ENCODE measurements at places on chromosomes 2 and 18. TPM values are rescaled to one million over a fixed set of nuclear protein-coding genes. Genes with fewer than 3 reads are reported as not detected.

DNA sequence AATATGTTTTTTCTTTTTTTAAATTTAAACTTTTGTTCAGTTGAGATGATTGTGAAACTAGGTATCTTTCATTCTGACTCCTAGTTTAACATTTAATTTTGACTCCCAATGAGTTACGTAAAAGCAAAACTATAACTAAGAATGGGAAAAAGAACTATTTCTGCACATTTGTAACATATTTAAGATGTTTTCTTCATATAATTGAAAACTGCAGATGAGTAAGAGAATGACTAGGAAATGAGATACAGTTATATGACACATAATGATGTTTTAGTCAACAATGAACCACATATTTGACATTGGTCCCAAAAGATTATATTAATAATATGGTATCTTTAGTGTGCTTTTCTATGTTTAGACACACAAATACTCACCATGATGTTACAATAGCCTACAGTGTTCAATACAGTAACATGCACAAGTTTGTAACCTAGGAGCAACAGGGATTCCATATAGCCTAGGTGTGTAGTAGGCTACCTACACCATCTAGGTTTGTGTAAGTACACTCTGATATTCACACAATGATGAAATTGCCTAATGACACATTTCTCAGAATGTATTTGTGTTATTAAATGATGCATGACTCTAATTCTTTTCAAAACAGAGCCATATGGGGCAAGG, 12.6 kb downstream of the ERMN start:
- H3K4me3 ChIP-seq = no peak overlapping the region
- peaks cover 20% of the 10 kb centered on the region for H3K36me3 ChIP-seq

GRCh38 chr2:85183076-85183475, 49.9 kb downstream of the TCF7L1 start:
- peak; percentile 78 for DNase-seq
- H3K4me1 ChIP-seq = peaks cover 26% of the 10 kb centered on the region
- no peaks in the 10 kb centered on the region for H3K27me3 ChIP-seq
- no peak overlapping the region for H3K27ac ChIP-seq
- no peak overlapping the region for H3K4me3 ChIP-seq

Gene MYCN
- not detected for total RNA-seq

Gene ADGRF3
- total RNA-seq = under 0.01 TPM

Gene TUBA4A
- total RNA-seq = 11.9 TPM

DNA sequence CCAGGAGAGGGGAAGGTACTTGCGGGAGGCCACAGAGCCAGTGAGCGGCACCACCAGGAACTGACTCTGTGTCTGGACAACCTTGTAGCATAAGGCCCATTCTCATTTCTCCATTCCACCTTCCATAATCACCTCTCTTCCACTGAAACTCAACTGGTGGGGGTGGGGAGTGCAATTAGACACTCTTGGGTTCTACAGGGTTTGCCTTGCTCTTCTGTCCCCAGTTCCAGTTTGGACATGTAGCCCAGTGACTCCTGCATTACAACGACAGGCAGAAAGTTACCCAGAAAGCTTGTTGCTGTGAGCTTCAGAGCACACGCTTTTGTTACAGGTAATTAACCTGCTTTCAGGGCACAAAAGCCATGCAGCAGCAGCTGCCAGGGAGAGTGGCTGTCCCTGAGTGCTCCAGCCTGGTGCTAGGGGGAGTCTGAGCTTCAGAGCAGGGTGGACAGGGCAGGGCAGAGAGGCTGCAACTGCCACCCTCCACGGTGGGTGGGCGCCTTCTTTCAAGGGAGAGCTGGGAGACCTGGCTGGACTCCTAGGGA, 65.2 kb downstream of the COPS8 start:
- H3K4me1 ChIP-seq = peaks cover 21% of the 10 kb centered on the region
- H3K27ac ChIP-seq = no peak overlapping the region
- DNase-seq = no peak
- H3K27me3 ChIP-seq = no peaks in the 10 kb centered on the region
- H3K4me3 ChIP-seq = no peak overlapping the region
- no peaks in the 10 kb centered on the region for H3K36me3 ChIP-seq

GRCh38 chr18:68056936-68057335, 540.4 kb upstream of the DSEL start:
- H3K36me3 ChIP-seq = no peaks in the 10 kb centered on the region
- no peak overlapping the region for H3K27ac ChIP-seq
- H3K4me3 ChIP-seq = no peak overlapping the region
- H3K27me3 ChIP-seq = no peaks in the 10 kb centered on the region
- no peak for DNase-seq

Gene ATP9B
- total RNA-seq = 29.3 TPM

Gene TUBA3D
- not detected for total RNA-seq

Gene TEKT4
- total RNA-seq = not detected

GRCh38 chr2:20159411-20160070, 65.4 kb downstream of the SDC1 start:
- H3K36me3 ChIP-seq = no peaks in the 10 kb centered on the region
- peaks cover 12% of the 10 kb centered on the region for H3K4me1 ChIP-seq
- no peak overlapping the region for H3K4me3 ChIP-seq
- H3K27ac ChIP-seq = no peak overlapping the region

Gene DPYSL5
- total RNA-seq = not detected

Gene STON1
- 15.6 TPM for total RNA-seq

Gene GPR35
- 1.5 TPM for total RNA-seq

GRCh38 chr2:150020937-150021673, 433.5 kb upstream of the MMADHC start:
- DNase-seq = no peak
- H3K27ac ChIP-seq = no peak overlapping the region

DNA sequence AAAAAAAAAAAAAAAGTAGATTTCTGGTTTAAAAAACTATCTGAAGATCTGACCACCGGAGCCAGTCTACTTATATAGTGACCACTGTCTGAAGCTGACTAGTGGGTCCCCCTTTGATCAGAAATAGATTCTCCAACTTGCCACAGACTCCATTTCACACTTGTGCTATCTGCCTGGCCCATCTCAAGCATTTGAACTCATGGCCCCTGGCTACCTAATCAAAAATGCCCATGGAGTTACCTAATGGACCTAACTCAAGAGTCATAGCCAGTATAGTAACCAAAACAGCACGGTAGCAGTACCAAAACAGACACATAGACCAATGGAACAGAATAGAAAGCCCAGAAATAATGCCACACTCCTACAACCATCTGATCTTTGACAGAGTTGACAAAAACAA, 17.0 kb upstream of the ATL2 start:
- DNase-seq = no peak
- H3K4me3 ChIP-seq = no peak overlapping the region
- no peaks in the 10 kb centered on the region for H3K36me3 ChIP-seq

GRCh38 chr2:171615069-171615468, 72.2 kb upstream of the DYNC1I2 start:
- H3K36me3 ChIP-seq = no peaks in the 10 kb centered on the region
- H3K27ac ChIP-seq = peak overlapping the region; percentile 46
- no peak overlapping the region for H3K4me3 ChIP-seq
- H3K4me1 ChIP-seq = peaks cover 11% of the 10 kb centered on the region
- peaks cover 3% of the 10 kb centered on the region for H3K27me3 ChIP-seq
- no peak for DNase-seq

Gene MARCHF4
- 1.5 TPM for total RNA-seq

DNA sequence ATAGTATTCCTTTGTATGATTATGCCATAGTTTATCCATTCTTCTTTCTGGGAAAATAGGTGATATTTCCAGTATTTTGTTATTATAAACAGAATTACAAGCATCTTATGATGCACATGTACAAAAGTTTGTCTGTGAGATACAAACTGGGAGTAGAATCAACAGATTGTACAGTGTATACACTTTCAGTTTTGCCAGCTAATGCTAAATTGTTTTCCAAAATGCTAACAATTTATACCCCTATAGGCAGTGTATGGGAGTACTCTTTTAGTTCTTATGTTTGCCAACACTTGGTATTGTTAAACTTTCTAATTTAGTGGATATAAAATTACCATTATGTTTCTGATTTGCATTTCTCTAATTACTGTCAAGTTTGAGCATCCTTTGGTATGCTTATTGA, 31.0 kb upstream of the TNFRSF11A start:
- H3K4me1 ChIP-seq = no peaks in the 10 kb centered on the region
- DNase-seq = no peak
- H3K36me3 ChIP-seq = no peaks in the 10 kb centered on the region
- H3K4me3 ChIP-seq = no peak overlapping the region
- H3K27ac ChIP-seq = no peak overlapping the region

Gene FOXD4L1
- total RNA-seq = under 0.01 TPM

DNA sequence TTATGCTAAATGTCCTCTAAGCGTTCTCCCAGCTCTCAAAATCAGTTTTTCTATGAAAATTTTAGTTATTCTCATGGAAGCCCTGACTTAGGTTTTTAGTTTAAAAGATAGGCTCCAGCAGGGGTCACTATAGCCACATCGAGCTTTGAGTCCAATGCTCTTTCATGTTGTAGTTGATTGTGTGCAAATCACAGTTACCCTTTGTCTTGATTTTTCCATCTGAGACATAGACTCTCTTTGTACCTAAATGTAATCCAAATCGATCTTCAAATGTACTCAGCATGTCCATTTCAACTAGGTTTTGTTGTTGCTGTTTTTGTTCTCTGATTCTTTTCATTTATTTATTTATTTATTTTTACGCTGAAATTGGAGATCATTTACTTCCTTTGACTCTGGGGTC, 26.4 kb upstream of the MSTN start:
- H3K27ac ChIP-seq = no peak overlapping the region
- no peaks in the 10 kb centered on the region for H3K27me3 ChIP-seq
- no peaks in the 10 kb centered on the region for H3K4me1 ChIP-seq
- H3K36me3 ChIP-seq = no peaks in the 10 kb centered on the region
- no peak overlapping the region for H3K4me3 ChIP-seq

Gene DES
- 1.2 TPM for total RNA-seq

Gene GAREM1
- total RNA-seq = 5.0 TPM

DNA sequence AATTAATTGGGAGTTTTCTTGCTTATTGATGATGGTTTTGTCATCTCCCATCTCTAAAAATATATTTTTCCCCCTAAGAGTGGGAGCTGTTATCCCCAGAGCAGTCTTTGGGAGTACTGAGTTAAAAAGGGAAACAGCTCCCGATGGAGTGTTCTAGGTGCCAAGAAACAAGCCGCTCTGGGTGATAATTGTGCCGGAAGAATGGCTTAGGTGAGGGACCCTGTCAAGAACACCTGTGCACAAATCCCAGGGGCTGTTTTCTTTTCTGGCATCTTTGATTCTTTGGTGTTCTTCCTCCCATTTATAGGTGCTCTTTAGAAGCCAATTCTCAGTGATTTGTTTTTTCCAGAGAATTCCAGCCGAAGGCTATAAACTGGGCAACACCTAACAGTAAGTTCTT, 1.4 kb upstream of the CAPN13 start:
- no peak for DNase-seq
- no peaks in the 10 kb centered on the region for H3K36me3 ChIP-seq
- H3K4me3 ChIP-seq = no peak overlapping the region
- H3K27ac ChIP-seq = no peak overlapping the region

GRCh38 chr2:39483534-39483933, 46.4 kb upstream of the MAP4K3 start:
- no peak overlapping the region for H3K27ac ChIP-seq
- H3K36me3 ChIP-seq = no peaks in the 10 kb centered on the region
- DNase-seq = no peak
- no peak overlapping the region for H3K4me3 ChIP-seq
- peaks cover 18% of the 10 kb centered on the region for H3K4me1 ChIP-seq

DNA sequence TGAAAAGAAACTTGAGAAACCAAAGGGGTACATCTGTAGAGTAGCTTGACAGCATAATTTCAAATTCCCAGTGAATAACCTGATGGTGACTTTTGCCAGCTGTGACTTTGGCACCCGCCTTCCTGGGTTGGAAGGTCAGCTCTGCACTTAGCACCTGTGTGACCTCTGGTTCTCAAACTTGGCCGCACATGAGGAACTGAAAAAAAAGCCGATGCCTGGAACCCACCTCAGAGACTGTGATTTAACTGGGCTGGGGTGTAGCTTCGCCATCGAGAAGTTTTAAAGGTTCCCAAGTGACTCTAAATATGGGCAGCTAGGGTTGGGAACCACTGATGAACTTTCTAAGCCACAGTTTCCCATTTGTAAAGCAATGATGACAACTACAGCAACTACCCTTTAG, 6.5 kb downstream of the EFEMP1 start:
- H3K27me3 ChIP-seq = no peaks in the 10 kb centered on the region
- H3K4me1 ChIP-seq = peaks cover 64% of the 10 kb centered on the region
- DNase-seq = no peak
- peak overlapping the region; percentile 17 for H3K4me3 ChIP-seq

DNA sequence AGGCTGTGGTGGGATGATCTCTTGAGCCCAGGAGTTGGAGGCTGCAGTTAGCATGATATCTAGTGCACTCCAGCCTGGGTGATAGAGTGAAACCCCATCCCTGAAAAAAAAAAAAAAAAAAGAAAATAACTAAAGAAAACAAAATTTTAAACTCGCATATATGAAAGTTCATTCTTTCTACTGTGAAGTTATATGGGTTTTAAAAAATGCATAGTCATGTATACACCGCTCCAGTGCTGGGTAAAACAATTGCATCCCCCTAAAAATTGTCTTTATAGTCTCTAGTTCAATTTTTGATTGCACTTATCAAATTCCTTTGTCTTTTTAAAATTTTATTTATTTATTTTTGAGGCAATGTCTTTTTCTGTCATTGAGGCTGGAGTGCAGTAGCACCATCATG, 65.0 kb upstream of the ACYP2 start:
- peaks cover 44% of the 10 kb centered on the region for H3K4me1 ChIP-seq
- H3K4me3 ChIP-seq = no peak overlapping the region
- H3K27ac ChIP-seq = no peak overlapping the region
- no peaks in the 10 kb centered on the region for H3K27me3 ChIP-seq

Gene CCDC93
- total RNA-seq = 40.5 TPM

DNA sequence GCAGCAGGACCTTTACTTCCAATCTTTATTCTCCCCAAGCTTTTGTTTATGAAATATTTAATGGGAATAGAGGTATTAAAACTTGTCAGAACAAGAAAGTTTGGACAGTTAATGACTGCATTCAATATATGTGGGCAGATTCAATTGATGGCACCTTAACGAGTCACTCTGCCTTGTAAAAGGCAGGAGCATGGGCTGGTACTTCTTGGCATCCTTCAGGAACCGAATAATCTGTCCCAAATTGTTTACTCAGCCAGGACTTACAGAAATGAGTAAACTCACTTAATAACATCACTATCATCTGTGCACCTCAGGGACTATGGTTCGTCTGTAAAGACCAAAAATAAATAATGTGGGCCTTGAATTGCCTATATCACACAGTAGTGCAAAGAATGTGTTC, 1280.3 kb upstream of the TMEFF2 start:
- no peak overlapping the region for H3K4me3 ChIP-seq
- no peaks in the 10 kb centered on the region for H3K27me3 ChIP-seq
- H3K4me1 ChIP-seq = no peaks in the 10 kb centered on the region
- no peak for DNase-seq
- no peaks in the 10 kb centered on the region for H3K36me3 ChIP-seq

Gene TCF7L1
- total RNA-seq = 2.5 TPM

Gene DYNAP
- not detected for total RNA-seq
